ENCODE measurements at places on chromosomes 5 and 9.
A peak's percentile ranks its signal among the peaks of the same experiment; 100 is the strongest.

- no peak for DNase-seq
These were observed 32.1 kb downstream of the CSF2 start for GRCh38 chr5:132105688-132106087.

GRCh38 chr5:131109540-131110255, 55.4 kb downstream of the HINT1 start:
- DNase-seq, result no peak

GRCh38 chr5:29380029-29380428, 1813.5 kb upstream of the CDH6 start:
- no peak for DNase-seq

- DNase-seq, result no peak
These were observed 70.8 kb upstream of the TGFBR1 start for GRCh38 chr9:99034149-99034548.

DNA sequence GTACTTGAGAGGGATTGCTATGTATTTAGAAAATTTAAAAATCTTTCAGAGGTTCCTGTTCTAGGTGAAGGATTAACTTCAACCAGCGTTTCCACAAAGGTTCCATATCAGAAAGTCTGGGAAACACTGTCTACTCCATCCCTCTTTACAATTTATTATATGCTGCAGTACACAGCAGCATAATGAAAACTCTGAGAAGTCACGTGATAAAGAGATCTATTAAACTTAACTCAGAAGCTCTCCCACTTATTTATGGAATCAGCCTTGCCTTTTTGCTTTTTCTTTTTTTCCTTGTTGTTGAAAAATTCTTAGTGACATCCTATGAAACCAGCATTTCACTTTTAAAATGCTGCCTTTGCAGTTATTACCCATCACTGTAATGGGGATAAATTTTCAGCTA, 186.2 kb downstream of the ACER2 start:
- DNase-seq, result no peak

- no peak for DNase-seq
These were observed 77.8 kb upstream of the ZNF618 start for GRCh38 chr9:113798062-113799030.

GRCh38 chr5:150136305-150137167, 19.1 kb downstream of the PDGFRB start:
- DNase-seq, result no peak

- no peak for DNase-seq
These were observed 29.0 kb downstream of the PDE6A start for GRCh38 chr5:149915392-149916260.

GRCh38 chr9:70868661-70869652, 252.5 kb downstream of the TRPM3 start:
- DNase-seq, result no peak

DNA sequence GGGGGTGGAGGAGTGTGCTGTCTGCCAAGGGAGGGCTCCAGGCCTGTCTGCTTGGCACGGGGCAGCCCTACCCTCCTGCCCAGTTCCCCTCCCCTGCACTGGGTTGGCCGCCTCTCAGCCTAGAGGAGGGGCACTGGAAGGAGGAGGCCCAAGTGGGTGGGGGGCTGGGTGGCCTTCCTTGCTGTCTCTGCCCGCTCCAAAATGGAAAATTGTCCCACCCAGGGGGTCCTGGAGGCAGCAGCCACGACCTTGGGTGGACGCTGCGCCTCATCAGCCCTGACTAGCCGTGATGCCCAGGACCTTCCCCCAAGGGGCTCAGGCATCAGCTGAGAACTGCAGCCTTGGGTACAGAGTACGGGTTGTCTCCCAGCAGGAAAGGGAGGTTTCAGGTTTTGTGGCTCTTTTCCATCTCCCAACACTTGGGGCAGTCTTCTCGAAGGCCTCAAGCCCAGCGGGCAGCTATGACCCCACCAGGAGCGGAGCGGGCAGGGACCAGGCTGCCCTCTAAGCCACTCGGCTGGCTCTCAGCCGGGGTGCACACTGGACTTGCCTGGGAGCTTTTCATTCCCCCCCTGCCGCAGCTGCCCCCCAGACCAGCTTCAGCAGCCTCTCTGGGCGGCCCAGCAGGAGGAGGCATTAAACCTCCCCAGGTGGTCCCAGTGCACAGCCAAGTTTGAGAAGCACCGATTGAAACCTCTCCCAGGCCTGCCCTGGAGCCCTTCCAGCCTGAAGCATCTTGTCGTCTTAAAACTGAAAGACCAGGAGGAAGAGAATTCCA, 20.6 kb downstream of the NTNG2 start:
- DNase-seq, result no peak

GRCh38 chr5:115480271-115480670, 64.3 kb downstream of the FEM1C start:
- DNase-seq, result no peak

- no peak for DNase-seq
These were observed 119.7 kb upstream of the CCDC152 start for GRCh38 chr5:42636946-42637345.

GRCh38 chr9:121748727-121749423, 97.4 kb downstream of the DAB2IP start:
- DNase-seq, result no peak

- no peak for DNase-seq
These were observed 127.1 kb downstream of the TMC1 start for GRCh38 chr9:72648324-72649126.

DNA sequence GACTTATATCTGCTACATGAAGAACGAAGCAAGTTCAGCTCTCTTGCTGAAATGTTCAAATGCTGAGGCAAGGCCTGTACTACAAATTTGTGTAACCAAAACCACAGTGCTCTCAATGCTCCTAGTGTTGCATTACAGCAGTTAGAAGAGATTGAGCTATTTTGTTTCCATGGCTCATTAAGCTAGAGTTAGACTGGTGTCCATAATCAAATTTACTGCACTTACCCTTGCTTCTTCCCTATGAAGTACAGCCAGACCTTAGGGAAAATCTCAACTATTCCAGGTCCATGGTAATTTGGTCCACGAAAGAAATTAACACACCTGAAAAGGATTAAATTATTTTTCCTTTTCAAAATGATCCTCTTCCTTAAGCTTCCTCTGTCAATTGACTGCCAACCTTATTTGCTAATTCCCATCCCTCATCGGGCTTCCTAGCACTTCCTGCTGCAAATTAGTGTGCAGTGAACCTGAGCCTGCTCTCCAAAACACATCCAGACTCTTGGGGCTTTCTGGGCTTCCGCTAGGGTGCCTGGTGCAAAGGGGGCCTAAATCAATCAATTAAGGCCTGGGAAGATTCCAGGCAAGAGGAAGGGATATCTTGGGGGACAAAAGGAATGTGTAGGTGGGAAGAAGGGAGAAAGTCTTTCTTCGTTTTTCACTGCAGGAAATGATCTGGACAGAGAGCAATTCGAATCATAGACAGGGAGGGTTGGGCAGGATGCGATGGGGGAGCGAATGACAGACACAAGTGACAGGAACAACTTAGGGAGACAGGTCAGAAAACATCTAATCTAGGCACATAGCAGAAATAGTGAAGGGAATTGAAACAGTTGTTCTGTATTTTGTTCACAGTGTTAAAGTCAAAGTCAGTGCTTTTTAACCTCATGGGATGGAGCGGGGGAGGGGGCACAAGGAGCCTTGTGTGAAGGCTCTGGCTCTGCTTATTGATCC, 542.4 kb downstream of the RAB3C start:
- DNase-seq, result peak; percentile 19

DNA sequence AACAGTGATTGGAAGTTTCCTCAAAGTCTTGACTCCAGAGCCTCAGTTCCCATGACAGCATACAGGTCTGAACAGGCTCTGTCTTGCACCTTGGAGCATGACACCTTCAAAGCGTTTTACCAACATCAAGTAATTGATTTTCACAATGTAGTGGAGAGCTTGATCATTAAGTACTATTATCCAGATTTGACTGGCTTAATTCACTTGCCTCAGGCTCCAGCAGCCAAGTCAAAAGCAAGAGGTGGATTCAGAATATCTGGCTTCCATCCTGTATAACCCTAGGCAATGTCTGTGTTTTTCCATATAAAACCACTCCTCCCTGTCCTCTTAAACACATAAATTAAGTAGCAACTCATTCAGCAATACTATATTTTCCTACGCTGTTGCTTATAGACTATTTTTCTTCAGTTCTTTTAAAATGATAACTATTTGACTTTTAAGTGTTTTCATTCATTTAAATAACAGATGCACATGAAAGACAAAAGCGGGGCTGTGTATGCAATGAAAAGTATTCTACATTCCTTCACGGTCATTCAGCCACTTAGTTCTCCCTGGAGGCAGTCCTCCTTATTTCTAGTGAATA, 150.8 kb upstream of the RANBP3L start:
- no peak for DNase-seq

DNA sequence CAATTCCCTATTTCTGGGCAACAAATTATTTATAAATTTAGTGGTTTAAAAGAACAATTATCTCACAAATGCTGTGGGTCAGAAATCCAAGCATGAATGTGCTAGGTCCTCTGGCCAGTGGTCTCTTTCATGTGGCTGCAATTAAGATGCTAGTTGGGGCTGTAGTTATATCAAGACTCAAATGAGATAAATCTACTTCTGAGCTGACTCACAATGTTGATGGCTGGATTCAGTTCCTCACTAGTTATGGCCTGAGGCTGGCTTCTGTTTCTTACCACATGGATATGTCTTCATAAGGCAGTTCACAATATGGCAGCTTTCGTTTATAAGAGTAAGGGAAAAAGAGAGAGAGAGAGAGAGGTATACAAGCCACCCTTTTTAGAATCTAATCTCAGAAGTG, 717.0 kb downstream of the PRELID2 start:
- no peak for DNase-seq

DNA sequence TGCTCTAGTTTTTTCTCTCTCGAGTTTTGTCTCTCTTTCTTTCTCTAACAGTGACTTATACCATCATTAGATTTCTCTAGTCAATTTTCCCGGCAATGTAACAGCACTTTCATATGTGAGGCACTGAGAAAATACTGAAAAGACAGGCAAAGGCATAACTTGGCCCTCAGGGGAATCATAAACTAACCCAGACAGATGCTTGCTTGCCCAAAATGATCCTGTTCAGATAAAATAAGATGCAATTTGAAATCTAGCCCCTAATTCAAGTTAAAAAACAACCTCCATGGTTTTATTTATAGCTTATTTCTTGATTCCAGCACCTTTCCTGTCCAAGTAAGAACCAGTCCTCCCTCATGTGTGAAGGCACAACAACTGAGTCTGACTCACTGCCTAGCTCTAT, 294.6 kb downstream of the GAS1 start:
- DNase-seq, result no peak

- DNase-seq, result no peak
These were observed 62.4 kb downstream of the SHC3 start for GRCh38 chr9:89116064-89116804.

GRCh38 chr5:172715931-172716682, 54.9 kb downstream of the DUSP1 start:
- no peak for DNase-seq

DNA sequence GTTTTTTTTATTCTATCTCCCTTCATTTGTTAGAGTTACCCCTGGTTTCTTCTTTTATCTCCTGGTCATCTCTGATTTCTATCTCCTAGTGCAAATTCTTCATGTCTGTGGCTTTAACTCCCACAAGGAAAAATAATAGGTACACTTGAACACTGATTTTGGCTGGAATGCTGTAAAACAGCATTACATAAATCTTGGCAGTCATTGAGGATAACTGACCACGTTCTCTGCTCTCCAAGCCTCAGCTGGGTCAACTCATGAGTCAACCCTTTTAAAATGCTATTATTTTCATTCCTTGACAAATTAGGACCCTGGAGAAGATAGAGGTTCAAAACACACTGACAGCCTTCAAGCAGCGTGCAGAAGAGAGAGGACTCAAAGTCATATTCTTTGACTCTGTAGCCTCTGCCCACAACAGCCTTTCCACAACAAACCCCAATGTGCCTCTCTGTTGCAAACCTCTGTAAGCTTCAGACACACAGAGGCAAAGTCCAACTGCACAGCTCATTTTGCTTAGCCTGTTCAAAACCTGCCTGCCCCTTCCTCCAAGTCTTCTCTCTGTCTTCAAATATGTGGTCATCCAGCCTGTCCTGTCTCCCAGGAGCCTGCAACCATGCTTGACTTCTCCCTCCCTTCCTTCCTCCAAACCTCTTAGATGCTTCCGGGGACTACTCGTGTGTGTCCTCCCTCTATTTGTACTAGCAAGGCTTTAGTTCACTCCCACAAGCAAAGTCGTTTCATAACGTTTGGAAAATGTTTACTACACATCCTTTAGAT, 398.4 kb downstream of the MED10 start:
- no peak for DNase-seq

- no peak for DNase-seq
These were observed 1797.8 kb upstream of the WWC1 start for GRCh38 chr5:166493612-166494011.

- no peak for DNase-seq
These were observed 28.4 kb upstream of the KCNIP1 start for GRCh38 chr5:170475294-170476000.

GRCh38 chr9:93205045-93205768, 21.3 kb downstream of the WNK2 start:
- no peak for DNase-seq

DNA sequence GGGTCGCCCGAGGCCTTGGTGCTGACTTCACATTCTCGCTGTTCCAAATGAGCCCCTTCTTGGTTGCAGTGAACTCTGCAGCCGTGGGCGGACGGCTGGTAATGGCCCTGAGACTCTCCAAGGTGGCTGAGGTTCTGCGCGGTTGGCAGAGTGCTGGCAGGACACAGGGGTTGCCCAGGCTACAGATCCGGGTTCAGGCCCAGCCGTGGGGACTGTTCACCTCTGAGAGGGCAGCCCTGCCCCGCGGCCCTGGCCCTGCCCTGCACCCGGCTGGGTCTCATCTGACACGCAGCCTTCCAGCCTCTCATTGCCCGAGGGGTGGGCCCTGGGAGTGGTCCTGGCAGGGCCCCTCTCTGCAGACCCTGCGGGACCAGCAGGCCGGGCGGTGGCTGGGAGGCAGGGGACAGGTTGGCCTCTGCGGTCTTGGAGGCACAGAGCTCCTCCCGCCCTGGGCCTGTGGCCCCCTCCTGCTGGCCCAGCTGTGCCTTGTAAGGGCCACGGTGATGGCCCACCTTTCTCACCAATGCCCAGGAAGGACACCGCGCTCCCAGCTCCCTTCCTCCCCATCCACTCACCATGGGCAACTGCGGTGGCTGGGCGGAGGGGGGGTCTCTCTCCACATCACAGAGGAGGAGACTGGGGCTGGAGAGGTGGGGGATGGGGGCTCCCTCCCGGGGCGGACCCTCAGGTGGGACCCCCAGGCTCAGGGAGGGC, 51.6 kb downstream of the AHRR start:
- no peak for DNase-seq

DNA sequence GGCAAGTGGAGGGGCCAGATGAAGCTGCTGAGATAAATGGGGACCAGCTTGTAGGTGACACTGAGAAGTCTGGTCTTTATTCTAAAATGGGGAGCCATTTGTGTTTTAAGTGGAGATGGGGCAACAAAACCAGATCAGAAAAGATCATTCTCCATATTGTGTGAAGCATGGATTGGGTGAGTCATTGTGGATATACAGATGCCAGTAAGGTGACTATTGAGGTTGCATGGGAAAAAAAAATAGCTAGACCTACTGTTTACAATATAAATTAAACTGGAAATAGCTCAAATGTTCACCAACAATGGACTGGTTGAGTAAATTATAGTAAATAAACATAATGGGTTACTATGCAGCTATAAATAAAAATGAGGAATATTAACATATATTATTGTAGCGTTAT, 5.4 kb upstream of the MAP1B start:
- no peak for DNase-seq

Data from epithelial cell of proximal tubule (primary cell).